ENCODE measurements at places on chromosomes 2 and 18. TPM values are rescaled to one million over a fixed set of nuclear protein-coding genes. Genes with fewer than 3 reads are reported as not detected.

PAPOLG gene
- total RNA-seq: 14.0 TPM

GPN1 gene
- 29.4 TPM for total RNA-seq

SAG gene
- total RNA-seq: not detected

CUL3 gene
- total RNA-seq: 41.9 TPM

EFHD1 gene
- not detected for total RNA-seq

PTPRN gene
- total RNA-seq: 0.98 TPM

HTR2B gene
- 2.6 TPM for total RNA-seq

DIPK1C gene
- total RNA-seq: not detected

TRIM43 gene
- not detected for total RNA-seq

NGEF gene
- 6.2 TPM for total RNA-seq

VAPA gene
- total RNA-seq: 193 TPM

CGREF1 gene
- total RNA-seq: 14.3 TPM

ROCK2 gene
- 31.6 TPM for total RNA-seq

NEU4 gene
- total RNA-seq: not detected

IGFBP5 gene
- total RNA-seq: 106 TPM

RGPD4 gene
- not detected for total RNA-seq

BMP10 gene
- total RNA-seq: not detected

ANTXR1 gene
- 29.5 TPM for total RNA-seq

TYMS gene
- 20.9 TPM for total RNA-seq

All from subcutaneous preadipocyte (primary cell).